ENCODE measurements at places on chromosomes 2 and 18.

DNA sequence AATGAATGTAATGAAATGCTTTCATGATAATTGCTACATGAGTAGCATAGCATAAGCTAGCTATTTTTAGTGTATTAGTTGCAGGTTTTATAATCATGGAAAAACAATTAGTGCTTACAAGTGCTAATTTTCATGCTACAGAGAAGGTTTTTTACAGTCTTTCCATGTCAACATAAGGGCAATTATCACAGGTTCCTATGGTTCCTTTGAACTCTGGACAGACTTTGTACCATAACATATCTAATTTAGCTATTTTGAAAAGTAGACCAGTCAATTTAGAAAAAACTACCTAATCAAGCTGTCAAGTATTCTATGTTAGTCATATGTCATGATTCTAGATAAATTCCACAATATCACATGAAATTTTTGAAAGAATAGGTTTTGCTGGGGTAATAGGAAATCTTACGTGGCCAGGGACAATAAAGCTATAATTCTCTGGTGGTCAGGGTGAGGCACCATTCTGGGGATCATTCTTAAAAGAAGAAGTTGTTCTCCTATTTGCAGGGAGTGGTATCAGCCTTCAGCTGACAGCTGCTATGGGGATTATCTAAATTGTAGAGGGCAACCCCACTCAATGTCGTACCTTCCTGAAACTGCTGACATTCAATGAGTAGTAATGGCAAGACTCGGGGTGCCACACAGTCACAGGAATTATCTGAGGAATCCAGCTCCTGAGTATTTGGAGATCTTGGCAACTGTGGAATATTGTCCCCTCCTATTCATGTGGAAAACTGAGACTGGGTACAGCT is 724.0 kb upstream of the LINC00305 start:
- DNase-seq, result no peak

- no peak for DNase-seq
These were observed 177.5 kb downstream of the ANAPC1 start for GRCh38 chr2:111706481-111707001.

DNA sequence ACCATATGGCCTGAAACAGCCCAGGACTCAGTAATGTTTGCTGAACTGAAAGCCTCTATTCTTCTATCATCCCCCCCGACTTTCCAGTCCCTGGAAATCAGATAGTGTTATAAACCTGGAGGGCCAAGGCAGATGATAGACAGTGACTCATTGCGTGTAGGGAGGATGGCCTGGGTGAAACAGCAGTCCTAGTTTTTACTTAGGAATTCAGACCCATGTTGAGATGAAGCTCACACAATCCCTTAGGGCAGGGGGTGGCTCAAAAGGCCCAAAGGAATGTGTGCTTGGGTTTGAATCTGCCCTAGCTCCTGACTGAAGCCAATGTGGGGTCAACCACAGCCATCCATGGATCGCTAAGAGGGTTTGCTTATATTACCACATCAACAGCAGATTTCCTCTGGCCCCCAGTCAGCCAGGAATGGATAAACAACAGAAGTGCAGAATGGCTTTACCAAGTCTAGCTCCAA is 43.9 kb upstream of the STPG4 start:
- no peak for DNase-seq

- no peak for DNase-seq
These were observed 48.6 kb downstream of the TMEM18 start for GRCh38 chr2:628651-629050.

GRCh38 chr2:12180031-12180430 is 433.6 kb downstream of the LPIN1 start:
- no peak for DNase-seq

Data from iPS-NIHi11 (cell line).